ENCODE measurements at places on chromosomes 1 and 21. TPM values are rescaled to one million over a fixed set of nuclear protein-coding genes. Genes with fewer than 3 reads are reported as not detected.
A peak's percentile ranks its signal among the peaks of the same experiment; 100 is the strongest.

- peak; percentile 47 for DNase-seq
Measured at GRCh38 chr1:110565565-110565964, 40.6 kb downstream of the KCNA2 start.

DNA sequence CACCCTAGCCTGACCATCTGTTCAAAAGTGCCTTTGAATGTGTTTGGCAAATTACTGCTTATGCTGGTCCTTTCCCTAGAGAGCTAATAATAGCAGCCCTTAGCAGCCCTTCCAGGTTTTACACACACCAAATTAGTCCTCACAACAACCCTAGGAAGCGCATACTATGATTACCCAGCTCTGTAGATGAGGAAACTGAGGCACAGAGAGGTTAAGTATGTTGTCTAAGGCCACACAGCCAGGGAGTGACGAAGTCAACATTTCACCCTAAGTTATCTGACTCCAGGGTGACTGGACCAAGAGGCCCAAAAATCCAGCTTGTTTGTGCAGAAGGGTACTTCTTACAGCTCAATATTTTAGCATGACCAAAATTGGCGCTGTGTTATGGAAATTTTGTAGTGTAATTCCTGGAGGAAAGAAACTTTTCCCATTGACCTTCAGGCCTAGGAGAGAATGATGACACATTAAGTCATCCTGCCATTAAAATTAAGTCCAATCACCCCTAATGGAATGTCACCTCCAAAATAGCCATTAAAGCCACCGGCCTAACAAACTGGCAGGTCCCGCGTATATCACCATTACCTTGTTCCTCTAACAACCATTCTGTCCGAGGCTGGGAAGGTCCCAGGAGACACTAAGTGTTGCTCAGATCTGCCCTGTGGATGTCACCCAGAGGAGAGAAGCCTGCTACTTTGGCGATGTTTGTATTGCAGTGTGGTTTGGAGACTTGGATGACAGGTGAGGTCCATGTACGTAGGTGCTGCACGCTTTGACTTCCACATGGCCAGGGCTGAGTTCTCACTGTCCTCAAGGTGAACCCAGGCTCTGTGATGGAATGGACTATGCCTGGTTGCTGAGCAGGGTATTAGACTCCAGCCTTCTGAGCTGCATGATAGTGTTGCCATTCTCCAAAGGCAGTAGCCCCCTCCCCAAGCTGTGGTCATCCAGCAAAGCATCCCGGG lies 258.3 kb downstream of the TOMM20 start:
- DNase-seq, result no peak

- no peak for DNase-seq
Measured at GRCh38 chr1:228825840-228826484, 90.7 kb downstream of the RHOU start.

POLR3GL gene
- 14.7 TPM for total RNA-seq

SLC30A10 gene
- 19.2 TPM for total RNA-seq

All from frontal cortex (tissue), 4 donors.